ENCODE measurements at places on chromosomes 7 and 10.

DNA sequence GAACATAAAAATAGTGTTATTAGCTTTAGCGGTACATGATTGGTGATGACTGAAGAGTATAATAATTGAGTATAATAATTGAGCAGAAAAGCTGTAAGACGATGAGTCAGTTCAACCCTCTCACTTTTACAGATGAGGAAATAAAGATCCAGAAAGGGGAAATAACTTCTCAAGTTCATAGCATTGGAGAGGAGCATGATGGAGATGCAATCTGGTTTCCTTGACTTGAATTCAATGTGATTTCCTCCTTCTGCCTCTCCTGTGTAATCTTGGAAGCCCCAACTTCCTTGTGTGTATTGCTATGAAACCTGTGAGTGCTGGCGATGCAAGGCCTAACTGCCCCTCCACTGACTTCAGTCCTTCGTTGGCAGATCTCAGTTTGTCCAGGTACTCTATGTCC is 265.1 kb downstream of the LRMDA start:
- DNase-seq = no peak

- no peak for DNase-seq
These were observed 168.9 kb upstream of the TMEM72 start for GRCh38 chr10:44742248-44742647.

DNA sequence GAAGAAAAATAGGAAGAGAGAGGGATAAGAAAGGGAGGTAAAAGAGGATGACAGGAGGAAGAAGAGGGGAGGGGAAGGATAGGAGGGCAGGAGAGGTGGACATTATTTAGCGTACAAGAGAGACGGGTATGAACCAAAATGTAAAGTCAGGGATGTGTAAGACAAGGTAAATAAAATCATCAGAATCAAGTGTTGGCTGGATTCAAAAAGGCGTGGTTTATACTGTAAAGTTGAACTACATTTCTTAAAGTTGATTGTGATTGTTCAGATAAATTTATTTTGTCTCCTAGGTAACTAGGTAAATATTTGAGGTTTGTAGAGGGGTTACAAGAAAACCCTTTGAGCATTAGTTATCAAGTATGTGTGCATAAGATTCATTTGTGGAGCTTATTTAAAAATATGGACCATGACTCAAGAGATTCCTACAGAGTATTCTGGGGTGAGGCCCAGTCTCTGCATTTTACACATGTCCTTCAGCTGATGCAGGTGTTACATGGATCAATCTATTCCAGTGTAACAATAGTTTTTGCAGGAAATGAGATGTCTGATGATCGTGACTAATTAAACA is 512.1 kb upstream of the MBL2 start:
- DNase-seq = no peak

- DNase-seq = no peak
These were observed 4.6 kb downstream of the INPP5A start for GRCh38 chr10:132542086-132542775.

- no peak for DNase-seq
These were observed 26.4 kb downstream of the NUDT13 start for GRCh38 chr10:73136627-73137026.

- DNase-seq = no peak
These were observed 29.7 kb downstream of the KIAA1217 start for GRCh38 chr10:24238519-24239247.

GRCh38 chr10:46541017-46541661 is 15.3 kb downstream of the GPRIN2 start:
- DNase-seq = no peak

DNA sequence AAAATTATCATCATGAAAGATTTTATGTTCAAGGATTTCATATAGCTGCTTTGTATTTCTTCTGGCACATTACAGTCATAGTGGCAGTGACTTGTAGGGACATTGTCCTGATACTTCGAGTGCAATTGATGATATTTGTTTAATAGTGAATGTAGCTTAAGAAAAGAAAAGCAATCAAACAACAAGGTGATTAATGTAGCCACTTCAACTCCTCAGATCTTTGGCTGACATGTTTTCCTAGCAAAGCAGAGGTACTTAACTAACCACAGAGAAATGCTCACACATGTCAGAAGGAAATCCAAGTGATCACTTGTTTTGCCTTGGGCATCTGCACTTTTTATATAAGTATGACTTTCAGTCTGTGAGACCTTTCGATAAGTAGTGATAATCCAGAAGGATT is 470.3 kb downstream of the AUTS2 start:
- no peak for DNase-seq

DNA sequence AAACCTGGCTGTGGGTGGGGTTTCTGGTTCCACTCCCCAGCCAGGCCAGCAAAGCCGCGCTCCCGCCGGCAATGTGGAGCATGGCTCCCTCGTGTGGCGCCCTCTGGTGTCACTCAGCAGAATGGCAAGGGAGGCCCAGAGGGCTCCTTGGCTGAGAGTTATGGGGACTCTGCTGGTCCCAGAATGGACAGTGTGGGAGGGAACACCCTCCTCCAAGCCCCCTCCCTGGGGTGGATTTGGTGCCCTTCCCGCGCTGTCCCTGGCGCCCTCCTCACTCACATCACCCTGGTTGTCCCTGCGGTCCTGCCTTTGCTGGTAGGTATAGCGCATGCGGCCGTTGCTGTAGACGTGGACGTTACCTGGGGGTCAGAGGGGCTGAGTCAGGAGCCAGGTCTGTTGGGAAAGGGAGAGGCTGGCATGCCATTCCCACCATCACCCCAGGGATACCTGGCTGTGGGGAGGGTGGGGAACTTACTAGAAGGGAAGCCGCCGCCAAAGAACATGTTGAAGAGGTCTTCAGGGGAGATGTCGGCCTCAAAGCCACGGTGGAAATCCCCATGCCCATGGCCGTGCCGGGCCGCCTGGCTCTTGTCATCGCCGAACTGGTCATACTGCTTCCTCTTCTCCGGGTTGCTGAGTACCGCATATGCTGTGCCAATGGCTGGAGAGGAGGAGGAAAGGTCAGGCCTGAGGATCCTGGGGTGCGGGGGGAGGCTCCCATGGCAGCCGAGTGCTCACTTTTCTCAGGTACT is 14.0 kb downstream of the DNAJB12 start:
- peak; percentile 74 for DNase-seq

DNA sequence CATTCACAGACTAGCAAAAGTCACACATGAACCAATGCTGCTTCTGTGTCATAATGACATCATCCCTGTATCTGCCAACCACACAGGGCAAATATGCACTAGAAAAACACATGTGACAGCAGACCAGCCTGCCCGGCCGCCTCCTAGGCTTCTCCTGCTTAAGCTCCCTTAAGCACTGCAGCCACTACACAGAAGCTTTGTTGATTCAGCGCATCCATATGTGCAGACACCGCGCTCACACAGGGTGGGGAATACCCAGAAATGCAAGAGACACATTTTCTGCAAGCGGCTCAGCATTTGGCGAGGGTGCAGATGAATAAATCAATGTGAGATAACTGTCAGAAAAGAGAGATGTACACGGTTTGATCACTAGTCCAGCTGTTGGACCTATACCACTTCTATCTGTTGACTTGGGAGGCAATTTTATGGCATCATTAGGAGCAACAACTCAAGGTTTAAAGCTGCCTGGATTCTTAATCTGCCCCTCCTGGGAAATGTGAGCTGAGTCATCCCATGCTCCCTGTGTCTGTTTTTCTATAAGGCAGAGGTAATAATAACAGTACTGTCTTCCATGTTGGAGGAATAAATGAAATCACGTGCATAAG is 33.4 kb downstream of the CPXM2 start:
- no peak for DNase-seq
